ENCODE measurements at places on chromosomes 6 and 20.

DNA sequence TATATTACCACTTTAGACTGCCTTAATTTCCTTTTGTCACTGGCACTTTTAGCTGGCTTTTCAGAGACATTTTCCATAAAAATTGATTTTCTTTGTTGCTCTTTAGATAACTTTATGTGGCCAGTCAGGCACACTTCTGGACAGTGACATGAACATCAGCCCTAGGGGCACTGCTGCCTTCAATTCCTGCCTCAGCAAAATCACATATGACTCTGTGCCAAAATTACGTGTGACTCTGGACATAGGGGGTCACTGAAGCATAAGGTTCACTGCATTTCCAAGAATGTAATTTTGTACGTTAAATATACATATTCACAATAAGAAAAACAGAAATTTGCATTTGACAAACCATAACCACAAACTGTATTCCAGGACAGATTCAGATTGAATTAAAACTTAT lies 66.5 kb downstream of the ESF1 start:
- DNase-seq = peak; percentile 20

- peak; percentile 6 for DNase-seq
Measured at GRCh38 chr20:8187740-8188139, 55.7 kb downstream of the PLCB1 start.

DNA sequence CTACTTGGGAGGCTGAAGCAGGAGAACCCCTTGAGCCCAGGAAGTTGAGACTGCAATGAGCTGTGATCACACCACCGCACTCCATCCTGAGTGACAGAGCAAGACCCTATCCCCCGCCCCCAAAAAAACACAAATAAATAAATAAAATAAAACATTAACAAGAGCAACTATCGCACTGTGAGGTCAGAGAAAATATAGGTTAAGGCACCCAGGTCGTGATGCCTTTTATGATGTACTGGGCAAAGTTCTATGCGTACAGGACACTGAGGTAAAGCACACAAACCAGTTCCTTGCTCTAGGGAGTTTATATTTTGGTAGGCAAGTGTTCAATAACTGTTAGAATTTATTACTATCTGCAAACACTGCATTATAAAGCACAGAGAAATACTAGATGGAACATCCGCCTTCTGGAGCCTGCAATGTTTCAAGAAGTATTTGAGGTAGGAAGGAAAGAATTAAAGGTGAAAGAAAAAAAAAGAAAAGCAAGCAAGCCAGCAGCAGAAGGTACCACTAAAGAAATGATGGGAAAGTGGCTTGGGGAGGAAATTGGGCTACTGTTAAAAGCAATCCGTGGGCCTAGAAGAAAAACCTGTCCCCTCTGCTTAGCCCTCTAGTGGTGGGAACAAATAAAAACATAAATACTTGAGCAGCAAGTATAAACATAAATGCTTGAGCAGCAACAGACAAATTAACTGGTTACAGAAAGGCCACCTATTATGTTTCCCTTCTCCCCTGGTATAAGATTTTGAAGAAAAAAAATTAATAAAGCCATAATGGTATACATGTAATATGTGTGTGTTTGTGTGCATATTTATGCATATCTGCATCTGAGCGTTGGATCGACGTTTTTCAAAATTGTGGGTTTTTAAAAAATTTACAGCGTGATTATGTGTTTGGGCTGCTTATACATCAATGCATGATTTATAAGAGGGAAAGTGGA lies 128.0 kb downstream of the PHACTR1 start:
- DNase-seq = no peak

DNA sequence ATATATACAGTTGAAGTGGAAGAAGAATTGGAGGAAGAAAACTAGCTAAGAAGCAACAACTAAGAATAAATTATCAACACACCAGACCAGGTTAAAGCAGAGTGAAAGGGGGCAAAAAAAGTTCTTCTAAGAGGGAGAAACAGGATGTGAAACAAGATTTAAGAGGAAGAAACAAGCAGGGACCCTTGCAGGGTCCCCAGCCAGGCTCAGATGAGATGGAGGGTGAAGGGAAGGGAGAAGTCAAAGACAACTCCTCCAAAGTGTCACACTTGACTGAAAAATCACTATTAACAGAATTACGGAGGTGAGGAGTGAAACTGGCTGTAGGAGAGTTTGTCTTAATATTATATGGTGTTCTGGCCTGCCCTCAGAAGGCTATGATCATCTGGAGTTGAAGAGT lies 65.4 kb downstream of the MTFR2 start:
- no peak for DNase-seq

GRCh38 chr6:125662296-125662695 lies 87.1 kb upstream of the HEY2 start:
- DNase-seq = no peak

- DNase-seq = no peak
Measured at GRCh38 chr6:163646866-163647265, 232.3 kb downstream of the QKI start.

DNA sequence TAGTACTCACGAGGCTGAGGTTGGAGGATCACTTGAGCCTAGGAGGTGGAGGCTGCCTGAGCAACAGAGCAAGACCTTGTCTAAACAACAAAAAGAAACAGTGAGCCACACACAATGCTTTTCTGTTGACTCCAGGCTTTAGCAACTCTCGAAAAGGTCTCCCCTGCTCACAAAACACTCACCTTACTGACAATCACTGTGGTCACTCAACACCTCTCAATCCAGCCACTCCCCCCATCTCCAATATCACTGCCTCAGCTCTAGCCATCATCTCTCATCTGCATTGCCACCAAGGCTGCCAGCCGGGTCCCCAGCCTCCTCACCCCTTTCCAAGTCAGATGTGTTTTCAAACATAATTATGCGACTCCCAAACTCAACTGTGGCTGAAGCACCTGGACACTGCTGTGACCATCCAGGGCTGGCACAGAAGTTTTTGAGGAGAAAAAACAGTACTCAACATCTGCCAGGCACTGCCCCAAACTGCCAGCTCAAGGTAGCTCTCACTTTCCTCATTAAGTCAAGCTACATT lies 218.0 kb upstream of the ARID1B start:
- no peak for DNase-seq

DNA sequence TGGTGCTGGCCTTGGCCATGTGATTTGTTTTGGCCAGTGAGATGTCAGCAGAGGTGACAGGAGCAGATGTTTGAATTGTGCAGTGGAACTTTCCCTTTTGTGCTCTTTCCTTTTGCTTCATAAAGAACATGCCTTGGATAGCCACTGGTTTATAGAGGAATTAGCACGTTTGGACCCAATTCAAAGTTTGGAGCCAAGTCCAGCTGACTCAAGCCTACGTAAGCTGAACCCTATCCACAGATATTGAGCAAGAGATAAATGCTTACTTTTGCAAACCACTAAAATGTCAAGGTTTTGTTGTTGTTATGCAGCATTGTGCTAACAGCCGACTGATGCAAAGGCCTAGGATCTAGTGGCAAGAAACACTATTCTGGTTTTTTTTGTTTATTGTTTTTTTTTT lies 230.9 kb upstream of the CITED2 start:
- DNase-seq = no peak

DNA sequence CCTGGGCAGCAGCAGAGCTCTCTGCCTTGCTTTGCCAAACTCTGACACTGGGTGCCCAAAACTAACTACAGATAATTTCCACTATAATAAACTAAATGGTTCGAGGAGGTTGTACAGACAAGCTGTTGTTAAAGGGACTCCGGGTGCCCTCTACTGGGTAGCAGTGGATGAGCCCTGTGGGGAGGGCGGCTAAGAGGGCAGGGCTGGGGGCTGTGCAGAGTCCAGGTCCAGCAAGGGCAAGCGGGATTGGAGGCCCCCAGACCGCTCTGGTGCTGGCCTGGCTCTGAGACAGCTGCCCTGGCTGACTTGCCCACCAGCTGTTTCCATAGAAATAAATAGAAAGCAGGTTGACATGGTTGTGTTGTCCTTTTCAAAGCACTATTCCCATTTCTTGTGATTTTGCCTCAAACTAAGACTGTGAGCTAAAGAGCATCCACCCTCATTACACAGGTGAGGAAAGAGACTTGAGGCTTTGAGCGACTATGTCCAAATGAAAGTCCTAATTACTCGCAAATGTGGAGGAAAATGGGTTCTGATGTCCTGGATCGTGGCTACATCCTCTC lies 167.6 kb upstream of the CST7 start:
- no peak for DNase-seq

GRCh38 chr6:73394577-73395354 lies at the start of gene DDX43:
Gene DDX43, plus strand, starts transcription at chr6:73394828. Its CDS starts 78 bp downstream, at chr6:73394906.
- peak; percentile 79 for DNase-seq

GRCh38 chr20:36462440-36463211 lies 78.7 kb upstream of the MYL9 start:
- peak; percentile 48 for DNase-seq

DNA sequence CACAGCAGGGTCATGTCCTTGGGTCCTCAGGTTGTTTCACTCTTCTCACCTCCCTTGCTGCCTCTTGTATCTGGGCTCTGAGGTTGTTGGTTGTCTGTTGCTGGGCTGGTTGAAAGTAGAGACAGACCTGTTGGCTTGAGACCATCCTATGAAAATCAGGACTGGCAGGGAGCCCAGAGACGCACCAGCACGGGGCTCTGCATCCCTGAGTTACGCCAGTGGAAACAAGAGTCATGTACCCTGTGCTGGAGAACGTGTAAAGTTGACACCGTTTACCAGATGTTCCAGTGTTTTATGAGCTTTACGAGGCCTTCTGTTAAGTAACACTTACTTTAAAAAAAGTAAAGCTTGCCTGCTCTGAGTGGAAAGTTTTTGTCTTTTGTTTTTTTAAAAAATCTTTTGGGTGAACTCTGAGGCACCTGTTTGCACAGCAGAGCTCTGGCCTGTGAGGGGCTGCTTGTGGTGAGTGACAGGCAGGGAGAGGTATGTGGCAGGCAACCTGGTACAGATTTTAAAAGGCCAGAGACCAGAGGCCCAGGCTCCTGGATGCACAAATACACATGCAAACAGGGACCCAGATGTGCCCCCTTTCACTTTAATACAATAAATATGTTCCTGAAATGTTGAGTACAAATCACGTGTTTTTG lies 260.0 kb upstream of the SUPT3H start:
- no peak for DNase-seq

DNA sequence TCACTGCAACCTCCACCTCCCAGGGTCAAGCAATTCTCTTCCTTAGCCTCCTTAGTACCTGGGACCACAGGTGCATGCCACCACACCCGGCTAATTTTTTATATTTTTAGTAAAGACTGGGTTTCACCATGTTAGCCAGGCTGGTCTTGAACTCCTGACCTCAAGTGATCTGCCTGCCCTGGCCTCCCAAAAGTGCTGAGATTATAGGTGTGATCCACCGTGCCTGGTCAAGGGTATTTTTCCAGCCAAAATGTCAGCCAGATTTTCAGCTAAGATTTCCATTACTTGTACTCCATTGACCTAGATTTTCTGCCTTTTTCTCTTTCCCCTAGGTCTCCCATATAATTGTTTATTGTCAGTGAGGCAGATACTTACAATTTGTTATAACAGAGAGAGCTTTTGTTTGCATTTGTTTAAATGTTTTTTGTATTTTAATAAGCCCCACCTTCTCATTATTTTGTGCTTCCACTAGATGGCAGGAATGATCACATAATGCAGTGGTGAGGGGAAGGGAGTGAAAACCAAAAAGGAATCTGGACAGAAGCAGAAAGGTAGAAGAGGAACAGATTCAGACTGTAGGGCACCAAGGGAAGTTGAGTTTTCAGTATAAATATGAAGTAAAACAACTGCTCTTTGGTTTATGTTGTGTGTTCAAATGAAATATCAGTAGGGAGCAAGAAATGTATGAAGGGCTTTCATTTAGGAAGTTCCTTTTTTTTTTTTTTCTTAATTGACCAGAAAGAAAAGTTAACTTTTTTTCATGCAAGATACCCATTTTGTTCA lies 29.7 kb downstream of the RPF2 start:
- peak; percentile 29 for DNase-seq

DNA sequence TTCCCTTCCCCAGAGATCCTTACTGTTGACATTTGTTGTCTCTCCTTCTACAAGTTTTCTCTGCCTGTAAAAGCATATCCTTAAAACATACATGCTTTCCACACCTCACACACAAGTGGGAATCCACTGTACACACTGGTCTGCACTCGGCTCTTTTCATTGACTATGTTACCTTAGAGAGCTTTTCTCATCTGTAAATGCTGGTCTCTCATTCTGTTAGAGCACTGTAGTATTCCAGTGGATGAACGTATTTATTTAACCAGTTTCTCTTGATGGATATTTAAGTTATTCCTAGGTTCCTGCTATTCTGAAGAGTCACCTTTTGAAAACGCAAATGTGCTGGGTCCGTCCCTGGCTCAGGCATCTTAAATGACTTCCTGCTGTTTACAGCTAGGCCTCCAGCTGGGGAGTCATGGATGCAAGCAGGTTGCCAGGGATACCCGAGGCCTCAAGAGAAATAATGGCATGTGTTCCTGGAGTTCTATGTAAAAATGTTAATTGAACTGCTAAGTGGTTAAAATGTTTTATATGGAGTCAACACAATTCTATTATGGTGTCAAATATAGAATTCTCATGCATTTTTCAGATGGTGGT lies 61.1 kb upstream of the TGM3 start:
- no peak for DNase-seq

- no peak for DNase-seq
Measured at GRCh38 chr6:169328112-169328801, 74.6 kb upstream of the THBS2 start.

- DNase-seq = peak; percentile 66
Measured at GRCh38 chr6:116666869-116667268, 1.7 kb downstream of the ZUP1 start.

GRCh38 chr20:40176098-40176841 lies 512.8 kb downstream of the MAFB start:
- DNase-seq = no peak

DNA sequence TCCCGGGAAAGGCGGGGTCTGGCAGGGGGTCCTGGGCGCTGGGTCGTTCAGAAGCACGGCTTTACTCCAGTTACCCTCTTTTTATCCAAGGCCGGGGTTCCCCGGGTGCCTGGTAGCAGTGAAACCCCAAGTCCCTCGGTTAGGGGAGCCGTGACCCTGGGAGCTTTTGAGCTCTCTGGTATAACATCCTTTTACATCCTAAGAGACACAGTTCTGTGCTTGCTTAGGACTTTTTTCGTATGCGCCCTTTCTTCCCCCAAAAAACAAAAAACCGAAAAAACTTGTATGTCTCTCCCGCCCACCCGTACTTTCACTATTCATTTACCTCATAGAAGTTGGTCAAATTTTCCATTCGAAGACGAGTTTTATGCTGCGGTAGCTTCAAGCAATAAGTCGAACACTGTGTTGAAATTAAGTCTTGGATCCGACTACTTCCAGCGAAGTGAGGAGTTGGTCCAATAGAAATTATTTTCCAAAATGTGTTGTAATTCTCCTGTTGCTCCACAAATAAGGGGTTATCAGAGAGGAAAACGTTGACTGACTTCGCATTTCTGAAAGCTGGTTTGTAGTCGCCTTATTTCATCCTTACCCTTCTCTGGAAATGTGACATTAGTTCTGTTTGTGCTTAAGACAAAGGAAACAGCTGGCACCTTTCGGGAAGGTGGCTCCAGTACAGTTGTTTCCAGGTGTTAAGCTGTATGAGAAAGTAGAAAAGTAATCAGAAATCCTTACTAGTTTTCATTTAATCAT lies 816 bp upstream of the MAN1A1 start:
- DNase-seq = peak; percentile 63

GRCh38 chr20:34312024-34312460 lies 8.9 kb upstream of the AHCY start:
- no peak for DNase-seq
